ENCODE measurements at places on chromosomes 1 and 21.

DNA sequence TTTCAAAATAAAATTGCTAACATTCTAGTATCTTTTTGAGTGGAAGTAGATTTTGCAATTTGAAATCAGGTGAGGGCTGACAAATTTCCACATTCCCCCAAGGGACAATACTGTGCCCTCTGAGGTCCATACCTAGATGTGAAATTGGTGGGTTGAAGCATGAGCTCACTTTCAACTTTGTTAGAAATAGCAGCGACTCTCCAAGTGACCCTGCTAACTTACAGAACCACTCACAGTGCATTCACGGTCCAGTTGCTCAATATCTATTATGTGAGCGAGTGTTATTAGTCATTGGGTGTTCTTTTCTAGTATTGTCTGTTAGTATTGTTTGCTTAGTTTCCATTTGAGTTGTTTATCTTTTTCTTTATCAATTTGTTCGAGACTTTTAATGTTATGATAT is 53.6 kb upstream of the ASB17 start:
- no peak for DNase-seq

- no peak for DNase-seq
Measured at GRCh38 chr1:11961230-11961629, 19.0 kb upstream of the MFN2 start.

- DNase-seq = no peak
Measured at GRCh38 chr1:53061859-53062707, at the start of gene PODN. TSS of gene PODN (plus strand) at chr1:53062213. CDS start at chr1:53069856, 7,643 bp downstream.

DNA sequence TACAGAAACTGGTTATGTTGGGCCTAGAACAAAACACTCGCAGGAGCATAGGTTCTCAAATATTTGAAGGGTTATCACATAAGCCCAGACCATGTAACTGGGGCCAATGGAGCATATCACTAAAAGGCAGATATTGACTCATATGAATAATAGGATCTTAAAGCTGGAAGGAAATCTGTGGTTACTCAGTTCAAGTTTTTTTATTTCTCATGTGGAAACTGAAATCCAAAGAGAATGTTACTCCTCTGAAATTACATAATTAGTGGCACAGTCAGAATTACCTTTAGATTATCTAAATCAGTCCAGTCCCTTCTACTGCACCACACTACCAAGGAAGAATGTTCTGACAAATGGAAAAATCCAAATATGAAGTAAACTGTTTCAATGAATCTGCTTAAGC is 12.0 kb downstream of the SLAMF8 start:
- no peak for DNase-seq

- DNase-seq = no peak
Measured at GRCh38 chr1:93675271-93675670, 6.4 kb downstream of the BCAR3 start.

DNA sequence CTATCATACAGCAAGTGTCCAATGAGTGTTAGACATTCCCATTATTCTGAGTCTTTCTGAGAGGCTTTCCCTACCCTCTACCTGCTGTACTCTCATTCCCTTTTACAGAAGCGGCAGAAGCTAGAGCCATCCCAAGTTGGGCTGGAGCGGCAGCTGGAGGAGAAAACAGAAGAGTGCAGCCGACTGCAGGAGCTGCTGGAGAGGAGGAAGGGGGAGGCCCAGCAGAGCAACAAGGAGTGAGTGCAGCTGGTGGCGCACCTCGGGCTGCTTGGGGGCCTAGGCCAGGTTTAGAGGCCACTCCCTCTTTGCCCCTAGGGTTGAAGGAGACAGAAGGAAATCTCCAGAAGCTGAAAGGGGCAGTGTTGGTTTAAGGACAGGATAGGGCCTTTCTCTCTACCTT is 12.1 kb downstream of the CGN start:
- DNase-seq = no peak

GRCh38 chr1:208189716-208190115 is 54.5 kb downstream of the PLXNA2 start:
- DNase-seq = no peak

DNA sequence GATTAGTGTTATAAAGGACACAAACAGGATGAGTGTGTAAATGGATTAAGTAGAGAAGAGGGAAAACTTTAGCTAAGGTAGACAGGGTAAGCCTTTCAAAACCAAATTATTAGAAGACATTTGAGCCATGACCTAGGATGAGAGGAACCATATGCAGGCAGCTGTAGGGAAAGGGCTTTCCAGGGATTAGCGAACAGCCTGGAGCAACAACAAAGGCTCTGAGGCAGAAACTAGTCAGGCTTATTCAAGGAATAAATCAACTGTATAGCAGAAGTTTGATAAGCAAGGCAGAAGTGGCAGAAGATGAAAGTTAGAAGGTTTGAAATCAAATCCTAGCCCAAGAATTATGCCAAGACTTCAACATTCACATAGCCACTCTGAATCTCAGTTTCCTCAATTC is 21.3 kb downstream of the AIDA start:
- DNase-seq = no peak

DNA sequence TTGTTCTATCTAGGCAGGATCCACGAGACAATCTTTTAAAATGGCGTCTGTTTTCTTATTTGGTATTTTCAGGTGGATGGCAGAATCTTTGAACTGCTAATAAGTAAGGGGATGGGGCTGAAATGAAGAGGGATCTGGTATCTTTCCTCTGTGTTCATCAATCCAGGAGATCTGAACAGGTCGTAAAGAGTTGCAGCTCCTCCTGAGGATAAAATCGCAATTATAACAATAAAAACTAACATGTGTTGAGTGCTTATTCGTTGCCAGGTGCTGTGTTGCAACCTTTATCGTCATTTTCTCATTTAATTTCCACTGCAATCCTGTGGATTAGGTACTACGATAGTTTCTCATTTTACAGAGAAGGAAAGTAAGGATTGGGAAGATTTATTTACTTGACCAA is 134.6 kb upstream of the DPYD start:
- DNase-seq = no peak

GRCh38 chr1:181318022-181318857 is 165.1 kb upstream of the CACNA1E start:
- DNase-seq = no peak

- no peak for DNase-seq
Measured at GRCh38 chr21:24014381-24014780, 1592.9 kb downstream of the MRPL39 start.

GRCh38 chr1:201511941-201512539 is 5.1 kb upstream of the CSRP1 start:
- no peak for DNase-seq

- DNase-seq = no peak
Measured at GRCh38 chr1:67601539-67601938, 83.5 kb upstream of the GADD45A start.
